ENCODE measurements at places on chromosomes 6 and 20.

GRCh38 chr6:51865176-51865575, 222.2 kb downstream of the PKHD1 start:
- no peak for DNase-seq

DNA sequence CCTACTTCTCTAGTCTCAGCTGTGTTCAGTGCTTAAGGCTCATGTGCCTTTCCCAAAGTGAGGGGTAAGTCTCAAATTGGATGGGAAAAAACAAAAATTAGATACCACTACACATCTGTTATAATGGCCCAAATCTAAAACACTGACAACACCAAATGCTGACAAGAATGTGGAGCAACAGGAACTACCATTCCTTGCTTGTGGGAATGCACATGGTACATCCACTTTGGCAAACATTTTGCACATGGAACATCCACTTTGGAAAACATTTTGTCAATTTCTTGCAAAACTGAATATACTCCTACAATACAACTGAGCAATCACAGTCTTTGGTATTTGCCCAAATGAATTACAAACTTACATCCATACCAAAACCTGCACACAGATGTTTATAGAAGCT, 109.3 kb downstream of the TENT5A start:
- no peak for DNase-seq

DNA sequence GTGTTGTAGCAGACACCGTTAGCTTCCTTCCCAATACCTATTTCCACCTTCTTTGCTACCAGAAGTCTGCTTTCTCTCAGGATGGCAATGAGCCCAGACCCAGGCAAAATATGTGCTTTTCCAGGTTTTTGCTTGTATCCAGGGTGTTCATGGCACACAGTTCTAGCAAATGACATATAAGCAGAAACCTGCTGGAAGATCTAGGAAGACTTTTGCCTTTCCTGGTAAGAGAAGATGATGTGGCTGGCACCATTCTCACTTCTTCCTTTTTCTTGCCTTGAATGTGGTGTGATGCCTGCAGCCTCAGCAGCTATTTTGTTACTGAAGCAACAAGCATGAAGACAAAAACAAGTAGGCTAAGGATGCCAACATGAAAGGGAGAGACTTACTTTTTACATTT, 19.2 kb upstream of the TBC1D22B start:
- no peak for DNase-seq

- no peak for DNase-seq
Measured at GRCh38 chr20:48298851-48299484, 513.7 kb upstream of the SULF2 start.

GRCh38 chr6:106886922-106887797, 87.4 kb downstream of the CD24 start:
- DNase-seq, result no peak

DNA sequence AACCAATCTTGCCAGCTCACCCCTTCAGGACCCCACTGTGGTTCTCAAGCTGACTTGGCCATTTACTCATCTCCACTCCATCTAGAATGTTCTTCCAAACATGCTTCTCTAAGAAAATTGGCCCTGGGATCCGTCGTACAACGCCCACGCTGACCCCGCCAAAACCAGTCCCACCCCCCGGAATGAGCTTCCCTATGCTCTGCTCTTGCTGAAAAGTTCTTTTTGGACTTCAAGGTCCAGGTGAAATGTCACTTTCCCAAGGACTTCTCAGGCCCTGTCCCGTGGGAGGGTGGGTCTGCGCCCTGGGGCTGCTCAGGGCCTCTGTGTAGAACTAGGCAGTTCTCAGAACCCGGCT, 9.9 kb downstream of the NOL4L start:
- no peak for DNase-seq

DNA sequence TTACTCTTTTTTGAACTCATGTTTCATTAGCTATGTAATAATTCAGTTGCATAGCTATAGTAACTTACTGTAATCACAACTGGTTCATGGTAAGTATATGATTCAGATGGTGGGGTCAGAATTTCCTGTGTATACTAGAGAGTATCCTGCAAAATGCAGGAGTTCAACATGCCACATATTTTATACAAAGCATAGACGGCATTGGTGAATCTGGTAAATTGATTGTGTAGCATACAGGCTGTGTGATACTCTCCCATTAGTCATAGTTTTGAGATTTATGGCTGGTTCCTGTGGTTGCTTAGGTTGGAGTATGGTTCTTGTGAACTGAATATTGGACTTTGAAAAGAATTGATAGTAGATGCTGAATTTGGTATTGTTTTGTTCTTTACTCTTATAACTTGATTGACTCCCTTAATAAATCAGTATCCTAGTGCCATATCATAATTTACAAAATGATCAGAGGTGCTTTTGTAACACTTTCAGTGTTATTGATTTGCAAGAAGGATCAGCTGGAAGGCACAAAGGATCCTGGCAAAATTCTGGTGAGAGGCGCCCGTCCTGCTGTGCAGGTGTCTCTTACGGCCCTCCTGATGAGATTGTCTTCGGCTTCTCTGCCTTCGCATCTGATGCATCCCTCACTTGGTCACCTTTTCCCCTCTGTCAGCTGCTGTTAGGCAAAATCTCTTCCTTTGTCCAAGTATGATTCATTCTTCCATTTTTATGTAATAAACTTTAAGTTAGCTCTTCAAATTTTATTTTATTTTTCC, 22.6 kb downstream of the SNX9 start:
- DNase-seq, result no peak

DNA sequence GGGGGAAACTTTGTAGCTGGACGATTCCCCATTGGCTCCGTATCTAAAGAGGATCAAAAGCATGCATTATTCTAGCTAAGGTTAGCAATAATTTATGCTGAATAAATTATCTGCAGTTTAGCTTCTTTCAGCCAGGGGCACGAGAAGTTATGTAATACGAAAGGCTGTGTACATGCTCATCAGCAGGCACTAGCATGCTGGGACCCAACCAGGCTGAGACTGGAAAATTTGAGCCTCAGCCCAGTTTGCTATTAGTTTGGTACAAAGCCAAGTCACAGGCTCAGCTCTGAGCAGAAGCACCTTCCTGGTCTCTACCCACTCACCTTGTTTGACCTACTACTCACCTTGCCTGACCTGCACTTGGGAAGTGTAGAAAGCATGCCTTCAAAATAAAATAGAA, 328.1 kb upstream of the ARID1B start:
- DNase-seq, result no peak

- DNase-seq, result no peak
Measured at GRCh38 chr6:136734977-136735376, 57.3 kb downstream of the MAP3K5 start.

- DNase-seq, result no peak
Measured at GRCh38 chr6:153831350-153832078, 207.5 kb upstream of the OPRM1 start.

GRCh38 chr6:110592765-110593164, 116.4 kb upstream of the SLC22A16 start:
- no peak for DNase-seq

All from CD4-positive, alpha-beta T cell treated with Interleukin-6 for 4 hours (primary cell).